Activated T-helper 2 cell treated with anti-CD3 and anti-CD28 coated beads, Interferon-gamma antibody, Interleukin-2, Interleukin-4, amounts not matched to agents 10 μg/mL and 5 μg/mL and 100 μg/mL, durations not matched to agents 14 hours and 24 hours and 36 hours (primary cell): ENCODE measurements at places on chromosomes 6 and 20. TPM values are rescaled to one million over a fixed set of nuclear protein-coding genes. Genes with fewer than 3 reads are reported as not detected.

DNA sequence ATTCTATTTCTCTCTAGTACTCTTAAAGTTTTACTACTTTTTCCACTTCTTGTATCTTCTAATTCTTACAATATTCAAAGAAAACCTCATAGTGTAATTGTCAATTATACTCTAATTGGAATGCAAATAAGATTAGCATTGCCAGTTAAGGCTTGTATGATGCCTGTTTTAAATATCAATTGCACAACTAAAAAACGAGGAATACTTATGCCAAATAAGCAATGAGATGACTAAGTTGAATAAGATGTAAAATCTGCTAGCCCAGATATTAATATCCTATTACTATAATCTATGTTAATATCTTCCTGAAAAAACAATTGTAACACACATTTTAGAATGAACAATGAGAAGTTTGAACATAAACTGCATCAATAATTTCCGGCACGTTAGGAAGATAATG is 13.3 kb upstream of the AKAP7 start:
- peaks cover 21% of the 10 kb centered on the region for H3K27me3 ChIP-seq
- no peak for DNase-seq
- H3K4me3 ChIP-seq = no peak overlapping the region
- no peaks in the 10 kb centered on the region for H3K36me3 ChIP-seq
- no peak overlapping the region for H3K27ac ChIP-seq

The TMEM217 gene
- 4.5 and 4.8 TPM in 2 replicates for total RNA-seq

- H3K27ac ChIP-seq = no peak overlapping the region
- DNase-seq = no peak
- H3K36me3 ChIP-seq = no peaks in the 10 kb centered on the region
- H3K27me3 ChIP-seq = no peaks in the 10 kb centered on the region
- no peaks in the 10 kb centered on the region for H3K4me1 ChIP-seq
Observed at GRCh38 chr20:11204926-11205768, 531.3 kb upstream of the JAG1 start.

The IL17F gene
- not detected in 2 replicates for total RNA-seq

- H3K36me3 ChIP-seq = no peaks in the 10 kb centered on the region
- H3K27ac ChIP-seq = no peak overlapping the region
- no peaks in the 10 kb centered on the region for H3K4me1 ChIP-seq
Observed at GRCh38 chr20:61019322-61019721, 232.7 kb upstream of the CDH4 start.

- H3K27me3 ChIP-seq = peaks cover 20% of the 10 kb centered on the region
- no peak for DNase-seq
- no peaks in the 10 kb centered on the region for H3K36me3 ChIP-seq
- no peak overlapping the region for H3K4me3 ChIP-seq
- H3K27ac ChIP-seq = no peak overlapping the region
Observed at GRCh38 chr6:132663661-132664060, 4.7 kb upstream of the TAAR1 start.
